ENCODE measurements at places on chromosomes 6 and 20.
A peak's percentile ranks its signal among the peaks of the same experiment; 100 is the strongest.

DNA sequence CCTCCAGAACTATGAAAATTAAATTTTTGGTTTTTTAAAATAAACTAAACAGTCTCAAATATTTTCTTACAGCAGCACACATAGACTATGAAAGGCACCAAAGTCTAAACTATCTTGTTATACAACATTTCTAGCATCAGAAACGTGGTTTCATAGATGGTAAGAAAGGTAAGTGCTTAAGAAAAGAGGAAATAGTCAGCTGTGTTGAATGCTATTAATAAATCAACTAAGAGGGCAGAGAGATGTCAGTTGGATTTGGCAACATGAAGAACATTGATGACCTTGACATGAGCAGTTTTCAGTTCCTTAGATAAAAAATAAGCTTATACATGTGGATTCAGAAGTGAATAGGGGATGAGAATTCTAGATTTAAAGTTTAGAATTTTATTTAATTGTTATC is 113.6 kb downstream of the RFX6 start:
- no peak for DNase-seq

GRCh38 chr6:136989571-136990241 is 55.1 kb downstream of the IL20RA start:
- no peak for DNase-seq

GRCh38 chr6:30882759-30883684 is 1.3 kb upstream of the DDR1 start:
- no peak for DNase-seq

DNA sequence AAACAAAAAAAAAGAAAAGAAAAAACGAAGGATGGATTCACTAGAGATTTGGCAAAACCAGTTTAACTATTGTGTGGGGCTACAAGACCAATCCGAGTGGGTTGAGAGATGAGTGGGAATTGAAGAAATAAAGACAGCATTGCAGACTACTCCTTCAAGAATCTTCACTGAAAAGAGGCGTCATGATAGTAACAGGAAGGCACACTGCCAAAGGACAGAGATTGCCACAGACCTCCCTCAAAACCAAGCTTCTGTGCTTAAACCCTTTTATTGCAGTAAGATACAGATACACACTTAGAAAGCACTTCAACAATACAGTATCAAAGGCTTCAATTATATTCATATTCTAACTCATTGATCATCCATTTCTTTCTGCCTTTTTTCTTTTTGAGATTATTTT is 103.9 kb downstream of the IPCEF1 start:
- DNase-seq = peak; percentile 10

GRCh38 chr6:22413681-22414311 is 117.0 kb upstream of the PRL start:
- peak; percentile 57 for DNase-seq

DNA sequence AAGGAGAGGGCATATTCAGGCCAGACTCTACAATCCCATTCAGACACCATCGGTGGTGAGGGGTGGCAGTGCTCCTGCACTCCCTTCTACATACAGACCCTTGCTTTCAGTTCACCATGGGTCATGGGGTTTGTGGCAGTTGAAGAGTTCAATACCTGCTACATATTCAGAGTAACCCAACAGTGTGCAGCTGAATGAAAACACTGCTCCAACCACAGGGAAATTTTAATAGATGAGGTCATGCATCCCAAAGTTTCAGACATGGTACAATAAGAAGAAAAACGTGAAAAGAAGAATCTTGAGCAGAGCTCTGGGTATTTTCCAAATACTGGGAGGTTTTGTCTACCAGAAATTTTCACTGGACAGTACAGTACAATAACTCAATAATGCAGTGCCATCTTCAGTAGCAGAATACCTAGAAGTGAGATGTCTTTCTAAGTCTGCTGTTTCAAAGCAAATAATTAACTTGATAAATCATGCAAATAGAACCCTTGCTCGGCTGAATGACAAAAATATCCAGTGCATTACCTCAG is 162.1 kb downstream of the PTPRK start:
- peak; percentile 29 for DNase-seq

GRCh38 chr6:43687437-43688347 is at the start of gene MRPS18A:
Gene MRPS18A, minus strand, starts transcription at chr6:43687791. Its CDS starts 12 bp downstream, at chr6:43687779.
- DNase-seq = peak; percentile 75

DNA sequence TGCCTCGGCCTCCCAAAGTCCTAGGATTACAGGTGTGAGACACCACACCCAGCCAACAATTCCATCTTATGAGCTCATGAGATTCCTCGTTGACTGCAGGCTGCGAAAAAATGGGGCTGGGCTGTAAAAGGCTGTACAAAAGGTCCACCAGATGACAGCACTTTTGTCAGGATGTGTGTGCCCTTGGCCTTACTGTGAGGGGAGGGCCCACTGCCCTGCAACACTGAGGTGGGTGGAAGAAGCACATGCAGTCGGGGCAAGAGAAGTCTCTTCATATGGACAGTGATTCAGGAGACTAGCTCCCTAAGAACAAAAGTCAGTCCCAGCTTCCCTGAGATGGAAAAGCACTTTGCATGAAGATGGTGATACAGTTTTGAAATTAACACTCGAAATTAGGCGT is 50.5 kb downstream of the KCTD20 start:
- no peak for DNase-seq

GRCh38 chr6:3501826-3502500 is 45.1 kb upstream of the SLC22A23 start:
- DNase-seq = no peak

- DNase-seq = no peak
These were observed 107.9 kb upstream of the KCNK16 start for GRCh38 chr6:39430446-39430845.

DNA sequence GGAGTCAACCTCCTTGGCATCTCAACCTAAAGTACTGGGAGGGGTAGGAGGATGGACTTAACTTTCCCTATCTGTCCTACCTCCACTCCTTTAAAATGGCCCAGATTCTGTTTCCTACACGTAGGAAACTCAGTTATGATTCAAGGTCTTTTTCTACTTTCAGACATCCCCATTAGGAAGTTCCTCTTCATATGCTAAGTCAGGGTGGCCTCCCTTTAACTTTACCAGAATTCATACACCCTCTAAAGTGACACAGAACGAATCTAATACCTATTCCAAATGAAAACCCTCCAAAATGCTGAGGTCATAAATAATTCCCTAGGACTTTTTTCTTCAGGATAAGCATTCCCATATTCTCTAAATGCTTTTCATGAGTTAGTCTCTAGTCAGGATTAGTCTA is 15.6 kb downstream of the ARG1 start:
- DNase-seq = no peak

DNA sequence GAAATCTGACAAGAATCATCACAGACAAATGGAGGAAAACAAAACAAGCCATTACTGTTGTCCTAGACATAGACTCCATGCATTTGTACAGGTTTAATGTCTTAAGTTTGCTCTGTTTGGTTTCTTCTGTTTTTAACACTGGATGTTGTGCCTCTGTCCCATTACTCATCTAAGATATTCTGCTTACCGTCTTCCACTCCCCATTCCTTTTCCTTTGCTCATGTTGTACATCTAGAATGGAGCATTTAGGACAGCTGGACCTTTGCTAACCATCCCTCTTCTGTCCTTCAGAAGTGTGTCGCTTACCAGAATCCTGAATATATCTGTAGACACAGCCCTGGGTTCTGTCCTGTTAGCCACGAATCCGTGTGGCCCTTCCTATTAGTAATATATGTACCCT is 35.2 kb downstream of the RAB22A start:
- peak; percentile 74 for DNase-seq

GRCh38 chr20:17379651-17380050 is 151.5 kb downstream of the BFSP1 start:
- DNase-seq = no peak

GRCh38 chr20:11443382-11444119 is 474.1 kb upstream of the BTBD3 start:
- no peak for DNase-seq

GRCh38 chr20:50368813-50369224 is 141.4 kb upstream of the PTPN1 start:
- peak; percentile 65 for DNase-seq

GRCh38 chr6:124433387-124434160 is 528.7 kb upstream of the RNF217 start:
- DNase-seq = no peak

DNA sequence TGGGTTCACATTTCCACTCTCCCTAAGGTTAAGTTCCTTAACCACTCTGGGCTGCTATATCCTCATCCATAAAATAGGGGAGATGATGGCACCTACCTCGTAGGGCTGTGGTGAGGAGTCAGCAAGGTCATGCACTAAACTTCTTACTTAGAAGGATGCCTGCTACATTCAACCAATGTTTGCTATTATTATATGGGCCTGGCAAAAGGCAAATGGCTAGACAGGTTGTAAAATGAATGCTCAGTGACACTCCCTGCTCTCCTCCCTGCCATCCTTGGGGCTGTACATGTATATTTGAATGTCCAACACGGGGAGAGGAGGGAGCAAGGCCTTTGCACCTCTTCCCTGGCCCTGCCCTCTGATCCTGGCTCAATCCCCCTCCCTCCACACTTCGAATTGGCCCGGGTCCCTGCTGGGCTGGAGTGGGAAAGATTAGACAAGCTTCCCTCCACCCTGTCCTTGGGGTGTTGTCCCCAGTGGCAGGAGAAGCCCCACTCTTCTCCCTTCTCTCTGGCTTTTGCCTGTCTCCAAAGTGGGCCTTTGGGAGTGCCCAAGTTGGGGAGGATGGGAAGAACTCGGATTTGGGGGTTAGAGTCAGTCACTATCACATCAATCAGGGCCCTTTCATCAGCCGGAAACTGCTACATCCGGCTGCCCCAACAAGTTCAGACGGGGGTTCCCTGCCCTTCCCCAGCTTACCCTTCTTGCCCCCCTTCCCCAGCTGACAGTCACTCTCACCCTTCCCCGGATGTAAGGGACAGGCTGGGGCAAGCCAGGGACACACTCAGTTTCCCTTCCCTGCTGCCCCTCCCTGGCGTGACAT is 36.3 kb upstream of the VEGFA start:
- DNase-seq = no peak

GRCh38 chr6:56499095-56499494 is 143.6 kb downstream of the DST start:
- no peak for DNase-seq

- no peak for DNase-seq
These were observed 212.9 kb upstream of the TBX18 start for GRCh38 chr6:84977363-84977705.

- DNase-seq = no peak
These were observed 63.3 kb downstream of the MOCS1 start for GRCh38 chr6:39870950-39871349.

- DNase-seq = no peak
These were observed 9.9 kb upstream of the EFCAB8 start for GRCh38 chr20:32848846-32849245.

DNA sequence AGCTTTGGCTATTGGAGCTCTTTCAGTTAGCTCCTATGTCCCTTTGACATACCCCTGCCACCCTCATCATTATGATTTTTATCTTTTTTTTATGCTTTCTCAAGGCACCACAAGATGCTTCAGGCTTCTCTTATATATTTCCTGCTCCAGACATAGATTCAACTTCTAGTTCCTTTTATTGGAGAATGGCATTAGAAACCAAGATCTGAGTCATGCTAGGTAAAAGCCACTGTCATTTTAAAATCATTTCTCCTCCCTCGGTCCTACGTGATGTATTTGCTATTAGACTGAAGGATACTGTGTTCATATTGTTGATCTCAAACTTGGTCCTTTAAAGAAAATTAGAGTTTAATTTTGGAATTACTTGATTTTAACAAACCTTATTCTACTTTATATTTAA is 8.3 kb downstream of the TENT5A start:
- no peak for DNase-seq

Measured in cardiac fibroblast (primary cell).